ENCODE measurements at places on chromosomes 6 and 20.

GRCh38 chr6:132236281-132236680 lies 165.0 kb downstream of the MOXD1 start:
- peak; percentile 30 for DNase-seq

- DNase-seq: no peak
These were observed 29.6 kb downstream of the PMEPA1 start for GRCh38 chr20:57680131-57680716.

DNA sequence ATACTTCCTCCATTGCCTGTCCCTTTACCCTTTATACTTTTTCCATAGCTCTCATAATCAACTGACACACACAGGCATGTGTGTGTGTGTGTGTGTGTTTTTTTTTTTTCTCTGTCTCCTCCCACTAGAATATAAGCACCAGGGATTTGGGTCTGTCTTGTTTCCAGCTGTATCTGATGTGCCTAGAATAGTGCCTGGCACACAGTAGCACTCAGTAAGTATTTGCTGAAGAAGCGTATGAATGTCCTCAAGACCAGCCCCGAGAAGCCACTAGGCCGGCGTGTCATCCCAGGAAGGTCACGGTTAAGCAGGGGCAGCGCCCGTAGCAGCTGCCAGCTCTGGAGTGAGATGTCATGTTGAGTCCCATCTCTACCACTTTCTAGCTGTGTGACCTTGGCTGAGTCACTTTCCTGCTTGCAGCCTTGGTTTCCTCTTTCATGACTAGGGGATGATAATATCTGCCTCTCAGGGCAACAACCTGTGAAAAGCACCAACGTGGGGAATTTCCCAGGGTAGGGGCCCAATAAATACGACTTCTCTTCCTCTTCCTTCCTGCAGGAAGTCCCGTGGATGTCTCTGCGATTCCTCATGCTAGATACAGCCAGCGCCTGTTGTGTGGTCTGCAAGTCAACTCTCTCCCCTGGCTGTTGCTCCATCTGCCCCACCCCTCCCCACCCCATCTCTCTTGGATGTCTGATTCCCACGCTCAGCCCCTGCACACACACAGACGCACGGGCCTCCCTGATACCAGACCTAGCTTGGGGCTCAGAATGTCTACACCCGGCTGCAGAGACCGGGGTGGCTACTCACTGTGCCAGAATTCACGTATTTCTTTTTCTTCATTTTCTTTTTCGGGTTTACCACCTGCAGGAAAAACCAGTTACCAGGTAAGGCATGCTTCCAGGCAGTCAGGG lies 58.1 kb downstream of the RAB44 start:
- DNase-seq: no peak

GRCh38 chr20:43899274-43900120 lies 15.2 kb upstream of the TOX2 start:
- no peak for DNase-seq

GRCh38 chr6:157514659-157515496 lies 133.9 kb downstream of the ZDHHC14 start:
- DNase-seq: peak; percentile 67

GRCh38 chr20:41140226-41141133 lies 3.1 kb downstream of the PLCG1 start:
- DNase-seq: no peak

GRCh38 chr6:139904568-139904967 lies 530.1 kb upstream of the CITED2 start:
- DNase-seq: no peak

GRCh38 chr6:12923644-12924235 lies 207.2 kb downstream of the PHACTR1 start:
- DNase-seq: no peak

- no peak for DNase-seq
These were observed 302.0 kb upstream of the STXBP5 start for GRCh38 chr6:146901940-146902816.

DNA sequence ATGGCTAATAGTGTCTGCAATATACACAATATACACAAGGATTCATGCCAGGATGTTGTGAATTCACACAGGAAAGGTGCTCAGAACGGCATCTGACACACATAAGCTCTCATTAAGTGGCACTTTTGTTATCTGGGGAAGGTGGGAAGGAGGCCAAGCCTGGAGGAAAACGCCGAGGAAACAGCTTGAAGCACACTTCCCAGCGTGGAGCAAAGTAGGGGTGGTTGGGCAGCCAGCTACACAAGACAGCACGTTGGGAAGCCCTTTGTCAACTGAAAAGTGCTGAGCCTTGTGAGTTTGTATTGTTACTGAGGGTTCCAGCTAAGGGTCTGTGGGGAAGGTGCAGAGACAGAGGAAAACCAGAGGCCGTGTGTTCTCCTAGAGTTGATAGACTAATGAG lies 181.0 kb downstream of the ZMYND8 start:
- DNase-seq: no peak

GRCh38 chr6:18247002-18247401 lies 17.3 kb downstream of the DEK start:
- DNase-seq: no peak

- peak; percentile 45 for DNase-seq
These were observed 56.2 kb upstream of the EPB41L1 start for GRCh38 chr20:36098364-36098763.

GRCh38 chr20:10119336-10119735 lies 84.5 kb downstream of the ANKEF1 start:
- no peak for DNase-seq

DNA sequence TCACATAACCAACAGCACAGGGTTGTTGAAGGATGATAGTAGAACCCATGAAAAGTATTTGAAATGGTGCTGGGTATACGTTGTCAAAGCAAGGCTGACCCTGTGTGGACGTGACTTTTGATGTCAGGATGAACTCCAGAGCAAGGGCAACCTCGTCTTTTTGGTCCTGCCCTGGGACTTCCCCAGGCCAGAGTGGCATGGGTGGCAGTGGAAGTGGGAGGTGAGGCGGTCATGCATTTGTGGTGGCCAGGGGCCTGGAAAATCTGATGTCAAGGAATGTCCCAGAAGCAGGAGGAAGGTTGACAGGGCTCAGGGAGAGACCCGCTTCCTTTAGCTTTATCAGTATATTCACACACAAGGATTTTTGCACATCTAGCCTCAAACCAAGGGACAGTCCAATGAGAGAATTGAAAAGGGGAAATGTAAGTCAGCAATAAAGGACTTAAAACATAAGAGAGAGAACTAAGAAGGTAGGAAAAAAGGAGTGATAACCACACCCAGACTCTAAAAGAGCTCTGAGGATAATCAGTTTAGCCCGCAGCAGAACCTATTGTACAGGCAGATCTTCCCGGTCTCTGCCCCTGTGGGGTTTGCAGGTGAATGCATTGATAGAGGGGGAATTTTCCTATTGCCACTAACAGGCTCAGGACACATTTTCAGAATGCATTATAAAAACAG lies 98.8 kb upstream of the HDGFL1 start:
- DNase-seq: no peak

GRCh38 chr20:47606414-47606982 lies 104.8 kb downstream of the NCOA3 start:
- no peak for DNase-seq

DNA sequence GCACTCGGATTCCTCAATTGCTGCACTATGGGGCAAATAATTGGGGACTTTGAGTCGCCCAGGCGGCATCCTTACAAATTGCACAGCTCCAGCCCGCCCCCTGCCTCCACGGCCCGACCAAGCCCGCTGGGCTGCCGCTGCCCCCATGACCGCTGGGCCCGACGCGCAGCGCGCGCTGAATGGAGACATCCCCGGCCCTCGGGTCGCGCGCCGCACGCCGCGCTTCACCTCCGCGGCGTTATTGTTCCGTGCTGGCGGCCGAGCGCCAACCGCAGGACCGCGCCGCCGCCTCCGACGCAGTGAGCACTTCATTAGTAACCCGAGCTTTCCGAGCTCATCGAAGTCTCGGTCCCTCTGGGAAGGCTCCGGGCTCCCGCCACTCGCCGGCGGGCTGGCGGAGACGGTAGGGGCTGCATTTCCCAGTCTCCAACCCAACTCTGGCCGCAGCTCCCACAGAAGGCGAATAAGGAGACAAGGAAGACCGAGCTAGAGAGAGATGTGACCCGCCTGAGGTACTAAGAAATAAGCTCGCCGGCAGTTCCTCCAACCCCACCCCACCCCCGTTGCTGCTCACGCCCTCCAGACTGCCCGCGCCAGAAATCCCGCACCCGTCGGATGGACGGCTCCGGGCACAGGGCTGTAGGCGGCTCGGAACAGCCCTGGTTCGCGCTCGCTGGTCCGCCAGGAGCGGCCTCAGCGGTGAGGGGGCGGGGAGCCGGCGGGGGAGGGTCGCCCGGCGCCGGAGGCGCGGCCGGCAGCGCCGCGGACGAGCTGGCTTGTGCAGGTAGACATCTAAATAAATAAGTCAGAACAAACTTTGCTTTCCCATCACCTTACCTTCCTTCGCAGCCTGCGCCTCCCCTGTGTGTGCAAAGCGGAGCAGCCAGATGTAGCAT lies 703 bp downstream of the EPHA7 start:
- peak; percentile 72 for DNase-seq

GRCh38 chr6:135088818-135089809 lies 34.5 kb upstream of the HBS1L start:
- peak; percentile 6 for DNase-seq

- peak; percentile 22 for DNase-seq
These were observed 1097.8 kb downstream of the KIF16B start for GRCh38 chr20:15475483-15475882.

DNA sequence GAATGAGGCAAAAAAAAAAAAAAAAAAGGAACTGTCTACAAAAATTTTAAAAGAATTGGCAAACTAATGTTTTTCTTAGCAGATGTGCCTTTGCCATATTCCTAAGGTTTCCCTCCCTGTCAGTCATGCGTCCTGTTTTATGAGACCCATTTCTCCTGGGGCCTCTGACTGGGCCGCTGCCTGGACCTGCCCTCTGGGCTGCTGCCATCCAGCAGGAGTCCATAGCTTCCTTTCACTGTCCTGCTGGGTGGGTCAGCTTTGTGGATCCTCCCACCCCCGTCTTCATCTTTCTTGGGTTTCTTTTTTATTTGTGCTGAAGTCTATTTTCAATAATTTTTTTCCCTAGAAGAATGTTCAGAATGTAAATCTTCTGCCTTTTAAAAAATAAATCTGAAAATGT lies 110.8 kb upstream of the SCP2D1 start:
- no peak for DNase-seq

DNA sequence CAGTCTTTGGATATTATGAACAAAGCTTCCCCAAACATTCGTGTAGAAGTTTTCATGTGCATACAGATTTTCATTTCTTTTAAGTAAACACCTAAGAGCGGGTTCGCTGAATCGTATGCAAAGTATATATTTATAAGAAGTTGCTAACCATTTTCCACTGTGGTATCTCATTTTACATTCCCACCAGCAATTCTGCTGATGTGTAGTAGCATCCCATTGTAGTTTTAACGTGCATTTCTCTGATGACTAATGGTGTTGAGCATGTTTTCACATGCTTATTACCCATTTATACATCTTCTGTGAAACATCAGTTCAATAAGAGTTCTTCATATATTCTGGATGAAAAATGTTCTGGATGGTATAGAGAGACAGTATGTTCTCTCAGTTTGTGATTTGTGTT lies 97.4 kb downstream of the IYD start:
- DNase-seq: no peak

DNA sequence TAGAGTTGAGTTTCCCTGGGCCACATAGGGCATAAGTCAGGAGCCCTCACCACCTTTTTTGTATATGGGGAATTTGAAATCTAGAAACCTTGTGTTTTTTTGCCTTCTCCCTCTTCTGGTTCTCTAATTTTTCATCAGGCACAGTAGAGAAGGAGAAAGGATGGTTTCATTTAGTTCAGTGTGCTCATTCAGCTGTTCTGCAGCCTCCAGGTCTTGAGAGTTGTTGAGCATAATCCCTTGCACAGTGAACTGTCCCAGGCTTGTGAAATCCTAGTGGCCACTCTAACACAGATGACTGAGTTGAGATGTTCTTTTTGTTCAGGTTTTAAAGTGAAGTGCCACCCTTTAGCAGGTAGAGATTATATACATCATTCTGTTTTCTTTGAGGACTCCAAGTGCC lies 183.5 kb downstream of the CDKAL1 start:
- no peak for DNase-seq

- DNase-seq: no peak
These were observed 32.1 kb downstream of the MYT1 start for GRCh38 chr20:64196309-64196708.

DNA sequence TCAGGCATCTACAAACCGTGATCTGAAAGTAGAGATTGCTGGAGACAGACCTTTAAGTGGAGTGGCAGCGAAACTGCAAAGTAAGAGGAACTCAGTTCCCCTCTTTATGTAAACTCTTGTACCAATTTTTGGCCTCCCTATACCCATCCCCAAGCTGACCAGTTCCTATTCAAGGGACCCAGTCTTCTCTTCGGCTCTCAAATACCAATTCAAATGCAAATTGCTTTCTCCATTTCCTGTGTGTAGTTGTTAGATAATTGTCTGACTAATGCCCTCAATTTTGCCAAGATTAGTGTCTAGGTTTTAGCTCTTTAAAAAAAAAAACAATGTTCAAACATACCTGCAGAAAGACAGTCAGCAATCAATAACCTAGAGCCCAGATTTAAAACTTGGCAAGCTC lies 150.9 kb downstream of the EYA4 start:
- peak; percentile 44 for DNase-seq

DNA sequence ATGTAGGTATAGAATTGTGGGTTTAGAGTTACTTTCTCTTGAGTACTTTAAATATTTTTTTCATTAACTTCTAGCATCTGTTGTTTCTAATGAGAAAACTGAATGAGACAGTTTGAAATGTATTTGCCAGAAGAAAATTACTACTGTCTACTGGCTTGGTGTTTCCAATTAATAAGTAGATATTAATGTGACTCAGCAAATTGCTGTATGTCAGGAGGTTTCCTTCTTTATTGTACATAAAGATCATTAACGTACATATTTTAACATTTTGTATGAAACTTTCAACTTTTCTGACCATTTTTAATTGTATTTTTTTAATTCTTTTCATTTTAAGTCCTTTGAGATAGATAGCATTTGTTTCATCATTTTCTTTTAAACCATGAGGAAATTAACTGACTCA lies 135.1 kb upstream of the SLC22A23 start:
- no peak for DNase-seq

GRCh38 chr20:19893356-19893755 lies 123.8 kb upstream of the NAA20 start:
- no peak for DNase-seq

DNA sequence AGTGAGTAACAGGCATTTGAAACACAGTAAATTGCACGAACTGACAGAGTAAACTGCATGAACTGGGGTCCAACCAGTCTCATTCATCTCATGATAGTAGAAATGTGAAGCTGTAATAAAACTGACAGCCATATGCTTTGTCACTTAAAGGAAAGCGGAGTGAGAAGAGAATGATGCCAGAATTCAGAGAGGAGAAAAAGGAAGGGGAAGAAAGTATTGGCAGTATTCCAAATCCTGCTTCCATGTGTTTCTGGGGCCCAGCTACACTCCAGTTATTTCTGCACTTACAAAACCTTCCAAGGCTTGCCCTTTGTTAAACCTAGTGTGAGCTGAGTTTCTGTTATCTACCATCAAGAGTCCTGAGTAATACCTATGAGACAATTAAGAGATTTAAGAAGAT lies 17.2 kb downstream of the SNX14 start:
- DNase-seq: no peak
